ENCODE measurements at places on chromosomes 2 and 18. TPM values are rescaled to one million over a fixed set of nuclear protein-coding genes. Genes with fewer than 3 reads are reported as not detected.

CTAGE1 gene
- total RNA-seq: not detected

GRCh38 chr2:9714630-9715214 is 83.9 kb upstream of the YWHAQ start:
- DNase-seq: no peak

- no peak for DNase-seq
Observed at GRCh38 chr2:134161170-134161547, 92.7 kb upstream of the MGAT5 start.

GRCh38 chr18:41881285-41881684 is 73.7 kb upstream of the PIK3C3 start:
- no peak for DNase-seq

DNA sequence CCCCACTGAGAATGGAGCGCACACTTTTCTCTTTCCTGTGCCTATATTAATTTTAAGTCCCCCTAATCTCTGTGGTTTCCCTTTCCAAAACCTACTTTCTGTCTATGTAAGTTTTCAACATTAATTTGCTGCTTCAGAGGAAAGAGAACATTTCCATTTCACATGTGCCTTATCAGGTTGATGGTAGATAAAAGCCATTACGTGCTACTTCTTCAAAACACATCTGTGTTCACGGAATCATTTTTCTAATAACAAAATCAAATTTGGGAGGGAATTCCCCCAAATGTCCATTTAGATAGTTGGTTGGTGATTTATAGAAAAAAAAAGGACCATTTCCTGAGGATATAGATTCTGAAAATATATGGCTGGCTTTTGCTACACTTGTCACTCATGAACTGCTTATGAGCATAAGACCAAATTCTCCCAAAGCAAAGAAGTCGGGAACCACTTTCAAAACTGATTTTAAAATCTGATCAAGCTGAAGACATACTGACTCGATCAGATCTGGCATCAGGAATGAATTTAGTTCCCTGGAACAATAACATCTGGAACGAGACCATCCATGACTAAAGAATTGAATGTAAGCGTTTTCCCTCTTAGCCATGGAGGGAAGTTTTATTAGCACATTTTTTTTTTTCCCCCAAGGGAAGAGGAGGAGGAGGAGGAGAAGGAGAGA is 8.2 kb downstream of the PTGR3 start:
- no peak for DNase-seq
